ENCODE measurements at places on chromosomes 1 and 21.

DNA sequence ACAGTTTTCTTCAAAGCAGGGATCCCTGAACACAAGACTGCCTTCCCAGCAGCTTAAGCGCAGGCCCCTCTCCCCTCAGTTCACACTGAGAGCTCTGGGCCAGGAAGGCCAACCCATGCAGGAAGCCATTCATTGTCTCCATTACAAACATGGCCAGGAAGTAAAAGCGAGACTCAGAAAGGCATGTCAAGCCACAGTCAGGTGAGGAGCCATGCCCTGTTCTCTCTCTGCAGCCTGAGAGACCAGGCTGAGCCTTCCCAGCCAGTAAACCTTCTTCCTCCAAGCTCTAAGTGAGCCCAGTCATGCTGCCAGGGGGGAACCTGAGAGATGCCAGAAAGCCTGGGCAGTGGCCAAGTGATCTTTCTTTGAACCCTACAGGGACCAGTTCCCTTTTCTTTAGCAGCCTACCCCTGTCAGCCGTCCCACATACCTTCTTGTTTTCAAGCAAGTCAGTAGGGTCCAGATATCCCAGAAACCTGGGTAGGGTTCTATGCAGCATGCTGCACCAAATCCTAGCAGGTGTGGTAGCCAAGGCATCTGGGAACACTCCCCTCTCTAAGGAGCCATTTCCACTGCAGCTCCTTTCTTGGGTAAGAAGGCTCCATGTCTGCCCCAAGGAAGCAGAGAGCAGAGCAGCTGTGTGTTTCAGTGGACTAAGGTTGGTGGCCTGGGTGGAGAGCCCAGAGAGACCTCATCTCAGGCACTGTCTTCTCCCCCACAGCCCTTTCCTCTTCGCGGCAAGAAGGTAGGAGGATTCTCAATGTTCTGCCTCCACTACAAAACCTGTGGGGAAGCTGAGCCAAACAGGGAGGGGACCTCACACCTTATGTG lies 977 bp downstream of the TRAF3IP3 start:
- no peak for DNase-seq

- DNase-seq: no peak
These were observed 77.6 kb downstream of the MATN1 start for GRCh38 chr1:30645807-30646206.

DNA sequence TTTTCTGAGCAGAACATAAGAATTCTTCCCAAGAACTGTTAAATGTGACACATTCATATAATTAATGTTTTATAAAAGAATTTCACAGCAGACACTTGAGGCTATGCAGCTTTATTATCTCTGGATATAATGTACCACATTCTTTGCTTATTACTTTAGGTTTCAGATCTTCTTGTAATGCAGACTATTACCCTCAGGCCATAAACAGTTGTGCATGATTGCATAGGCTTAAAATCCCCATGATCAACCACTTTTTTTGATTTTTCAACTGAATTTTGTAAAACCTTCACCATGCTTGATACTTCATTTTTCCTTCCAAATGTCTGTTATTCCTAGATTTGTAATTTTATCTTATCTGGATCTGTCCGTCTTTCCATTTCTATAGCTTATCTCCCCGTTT lies 1355.7 kb downstream of the BRINP3 start:
- no peak for DNase-seq

DNA sequence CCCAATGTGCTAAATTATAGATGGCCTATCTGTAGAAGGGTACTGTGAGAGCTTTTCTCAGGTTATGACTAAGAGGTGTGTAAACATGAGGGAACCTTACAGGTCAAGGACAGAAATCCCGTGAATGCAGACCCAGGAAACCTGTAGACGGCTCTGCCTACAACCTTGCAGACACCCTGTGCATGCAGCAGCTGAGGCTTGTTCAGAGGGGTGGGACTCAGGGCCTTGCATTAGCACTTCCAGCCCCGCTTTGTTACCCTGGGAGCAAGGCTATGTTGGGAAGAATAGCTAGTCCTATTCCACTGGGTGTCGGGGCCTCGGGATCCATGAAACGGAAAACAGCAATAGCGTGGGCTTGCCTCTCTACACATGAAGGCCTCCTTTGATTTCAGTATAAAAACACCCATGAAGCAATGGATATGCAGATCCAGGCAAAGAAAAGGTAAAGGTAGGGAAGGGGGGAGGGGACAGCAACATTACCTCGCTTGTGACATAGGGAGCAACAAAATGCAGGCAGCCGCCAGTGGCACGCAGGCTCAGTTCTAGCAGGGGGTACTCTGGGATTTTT lies 9.5 kb upstream of the NDUFS5 start:
- DNase-seq: no peak

DNA sequence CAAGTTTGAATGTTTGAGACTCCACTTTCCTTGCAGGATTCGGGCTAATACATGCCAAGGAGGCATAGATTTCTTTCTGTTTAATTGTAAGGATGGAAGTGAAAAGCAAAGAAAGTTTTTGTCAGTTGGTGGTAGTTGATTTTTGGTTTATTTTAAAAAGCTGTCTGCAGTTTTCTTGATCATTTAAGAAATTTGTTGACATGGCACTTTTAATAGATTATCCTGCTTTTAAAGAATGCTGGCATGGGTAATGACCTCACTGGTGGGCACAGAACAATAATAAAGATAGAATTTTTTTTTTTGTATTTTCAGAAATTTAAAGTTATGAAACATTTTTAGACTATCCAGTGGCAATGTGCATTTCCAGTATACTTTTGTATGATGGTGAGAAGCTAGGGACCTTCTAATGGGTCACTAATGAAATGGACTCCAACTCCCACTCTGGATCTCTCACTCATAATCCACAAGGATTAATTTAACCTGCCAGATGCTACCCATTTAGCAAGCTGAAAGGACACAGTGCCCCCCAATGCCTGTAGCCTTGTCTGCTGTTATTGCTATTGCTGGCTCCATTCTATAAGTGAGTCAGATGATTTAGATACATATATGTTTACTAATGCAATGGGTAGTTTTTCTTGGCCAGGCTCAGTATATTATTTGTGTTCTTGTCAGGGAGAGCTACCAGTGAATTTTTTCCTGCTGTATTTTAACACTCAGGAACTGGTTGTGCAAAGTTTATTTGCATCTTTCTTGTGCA lies 190.2 kb upstream of the SGIP1 start:
- no peak for DNase-seq

DNA sequence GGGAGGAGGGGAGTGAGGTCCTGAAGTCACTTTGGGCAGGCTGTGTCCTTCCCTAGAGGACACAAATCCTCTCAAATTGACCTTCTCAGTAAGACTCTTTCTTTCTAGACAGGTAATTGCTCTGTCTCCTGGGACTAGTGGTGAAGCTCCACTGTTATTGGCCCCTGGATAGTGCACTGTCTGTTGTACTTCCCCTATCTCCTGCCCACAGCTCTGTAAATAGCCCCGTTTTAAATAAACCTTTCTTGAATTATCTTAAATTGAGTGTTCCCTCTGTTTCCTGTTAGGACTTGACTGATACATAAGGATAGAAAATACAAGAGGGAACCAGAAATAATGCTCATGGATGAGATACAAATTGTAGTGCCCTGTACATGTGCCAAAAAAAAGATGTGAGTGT lies 229.5 kb upstream of the USP24 start:
- DNase-seq: no peak

DNA sequence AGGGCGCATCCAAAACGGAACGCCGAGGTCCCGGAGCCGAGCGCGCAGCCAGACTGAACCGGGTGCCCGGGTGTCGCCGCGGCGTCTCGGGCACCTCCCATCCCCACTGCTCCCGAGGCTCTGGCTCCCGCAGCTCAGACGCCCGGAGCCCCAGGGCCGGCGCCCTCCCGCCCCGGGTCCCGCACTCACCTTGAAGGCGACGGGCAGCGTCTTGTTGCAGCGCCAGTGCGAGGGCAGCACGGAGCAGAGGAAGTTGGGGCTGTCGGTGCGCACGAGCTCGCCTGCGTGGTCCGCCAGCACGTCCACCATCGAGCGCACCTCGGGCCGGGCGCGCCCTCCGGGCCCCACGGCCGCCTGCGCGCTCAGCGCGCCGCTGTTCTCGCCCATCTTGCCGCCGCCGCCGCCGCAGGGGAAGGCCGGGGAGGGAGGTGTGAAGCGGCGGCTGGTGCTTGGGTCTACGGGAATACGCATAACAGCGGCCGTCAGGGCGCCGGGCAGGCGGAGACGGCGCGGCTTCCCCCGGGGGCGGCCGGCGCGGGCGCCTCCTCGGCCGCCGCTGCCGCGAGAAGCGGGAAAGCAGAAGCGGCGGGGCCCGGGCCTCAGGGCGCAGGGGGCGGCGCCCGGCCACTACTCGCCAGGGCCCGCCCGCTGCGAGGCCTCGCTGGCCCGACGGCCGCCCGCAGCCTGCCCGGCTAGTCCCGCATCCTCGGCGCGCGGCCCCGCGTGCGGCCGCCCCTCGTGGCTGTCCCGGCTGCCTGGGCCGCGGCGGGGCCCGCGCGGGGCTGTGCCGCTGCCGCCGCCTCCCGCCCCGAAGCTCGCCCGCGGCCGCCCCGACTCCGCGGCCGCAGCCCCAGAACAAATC lies 447 bp downstream of the RUNX3 start:
- no peak for DNase-seq

- DNase-seq: no peak
These were observed 27.4 kb downstream of the KCNJ15 start for GRCh38 chr21:38284216-38284615.

DNA sequence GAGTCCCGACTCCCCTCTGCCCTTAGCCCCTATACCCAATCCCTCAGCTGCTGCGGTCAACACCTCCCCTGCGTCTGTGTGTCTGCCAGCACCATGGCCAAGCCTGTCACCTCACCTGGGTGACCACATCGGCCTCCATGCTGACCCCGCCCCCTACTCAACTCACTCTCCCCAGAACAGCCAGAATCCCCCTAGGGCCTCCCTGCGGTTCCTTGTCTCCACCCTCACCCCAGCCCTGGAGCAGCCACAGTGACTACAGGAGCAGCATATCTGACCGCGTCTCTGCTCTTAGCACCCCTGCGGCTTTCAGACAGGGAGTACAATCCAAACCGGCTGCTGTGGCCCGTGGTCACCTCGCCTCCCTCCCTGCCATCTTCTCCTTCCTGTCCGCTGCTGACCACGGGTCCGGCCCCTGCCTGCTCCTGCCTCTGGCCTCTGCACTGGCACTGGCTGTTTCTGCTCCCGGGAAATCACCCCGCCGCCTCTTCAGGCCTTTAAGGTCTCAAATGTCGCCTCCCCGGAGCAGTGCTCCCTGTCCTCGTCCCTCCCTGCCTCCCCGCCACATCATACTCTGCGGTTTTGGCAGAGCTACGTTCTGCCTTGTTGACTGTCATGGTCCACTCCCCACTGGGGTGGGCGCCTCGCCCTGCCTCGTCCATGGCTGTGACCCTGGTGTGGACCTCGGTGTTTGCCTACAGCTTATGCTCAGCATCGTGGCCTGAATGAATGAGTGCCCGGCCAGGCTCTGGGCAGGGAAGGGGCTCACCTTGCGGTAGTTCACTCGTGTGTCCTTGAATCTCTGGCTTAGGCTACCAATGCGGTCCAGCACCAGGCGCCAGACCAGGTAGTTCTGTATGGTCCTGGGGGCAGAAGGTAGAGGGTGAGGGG lies 11.1 kb downstream of the PRXL2B start:
- DNase-seq: no peak

DNA sequence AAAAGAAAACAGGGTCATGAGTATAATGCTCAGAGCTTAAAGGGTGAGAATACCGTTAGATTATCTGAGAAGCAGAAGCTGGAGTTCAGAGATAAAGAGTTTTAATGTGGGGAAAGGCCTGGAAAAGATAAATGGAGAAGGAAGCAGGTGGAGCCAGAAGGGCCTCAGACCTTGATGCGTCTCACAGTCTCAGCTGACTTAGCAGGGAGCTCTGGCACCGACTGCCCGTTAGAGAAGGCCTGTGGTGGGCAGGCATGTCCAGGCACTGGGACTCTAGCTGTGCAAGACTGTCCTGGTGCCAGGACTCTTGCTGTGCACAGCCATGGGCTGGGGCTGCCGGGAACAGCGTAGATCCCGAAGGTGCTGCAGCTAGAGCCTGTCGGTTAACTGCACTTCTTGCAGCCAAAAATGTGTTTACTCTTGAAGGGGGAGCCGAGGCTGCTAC lies 3.8 kb upstream of the SLAMF9 start:
- DNase-seq: no peak

GRCh38 chr21:19244502-19245187 lies 841.1 kb upstream of the TMPRSS15 start:
- DNase-seq: no peak

DNA sequence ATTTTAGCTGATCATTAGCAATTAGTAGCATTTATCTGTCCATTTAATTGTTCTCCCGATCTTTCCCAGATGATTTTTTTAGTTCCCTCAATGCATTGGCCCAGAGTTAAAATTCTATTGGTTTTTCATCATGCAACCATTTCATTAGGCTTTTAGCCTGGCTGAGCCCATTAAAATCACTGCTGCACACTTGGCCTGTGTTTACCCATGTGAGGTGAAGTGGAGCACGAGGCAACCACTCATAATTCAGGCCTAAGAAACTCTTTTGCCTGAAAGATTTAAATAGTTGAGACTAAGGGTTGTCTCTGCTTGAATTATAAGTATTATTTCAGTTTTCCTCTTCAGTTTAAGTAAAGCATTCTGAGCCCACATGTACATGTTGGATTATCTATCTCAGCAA lies 889.0 kb upstream of the ADGRL4 start:
- no peak for DNase-seq

- DNase-seq: no peak
These were observed 10.0 kb downstream of the GDAP2 start for GRCh38 chr1:117919376-117919775.

- DNase-seq: no peak
These were observed 57.2 kb downstream of the TNFSF4 start for GRCh38 chr1:173149887-173150286.

DNA sequence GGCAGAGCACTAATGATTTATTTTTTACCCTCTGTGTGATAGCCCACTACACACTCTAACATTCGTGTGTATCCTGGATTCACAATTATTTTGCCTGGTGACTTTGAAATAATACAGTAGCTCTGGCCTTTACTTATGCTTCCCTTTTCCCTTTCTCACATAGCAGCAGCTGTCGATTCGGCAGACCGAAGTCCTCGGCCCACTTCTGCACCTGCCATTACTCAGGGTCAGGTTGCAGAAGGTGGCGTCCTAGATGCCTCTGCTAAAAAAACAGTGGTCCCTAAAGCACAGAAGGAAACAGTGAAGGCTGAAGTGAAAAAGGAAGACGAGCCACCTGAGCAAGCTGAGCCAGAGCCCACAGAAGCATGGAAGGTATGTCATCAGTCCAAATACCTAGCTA lies 70.8 kb downstream of the TMEM200B start:
- no peak for DNase-seq

DNA sequence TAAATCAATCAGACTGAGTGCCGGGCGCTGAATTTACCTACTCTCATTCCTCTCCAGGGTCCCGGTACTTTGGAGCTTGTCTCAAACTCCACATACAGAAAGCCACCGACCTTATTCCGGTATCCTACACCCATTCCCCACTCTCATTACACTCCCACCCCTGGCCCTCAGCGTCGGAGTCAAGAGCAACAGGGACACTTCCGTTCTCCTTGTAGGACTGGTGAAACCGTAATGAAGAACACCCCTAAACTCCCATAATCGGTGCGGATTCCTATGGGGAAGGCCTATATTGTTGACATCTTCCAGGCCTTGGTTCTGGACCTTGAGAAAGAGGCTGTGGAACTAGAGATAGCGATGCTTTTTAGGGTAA lies 798 bp downstream of the ZBED6 start:
- DNase-seq: no peak

Measured in NT2/D1 (cell line).